Skin of body (tissue), 3 donors: ENCODE measurements at places on chromosomes 11 and 22. TPM values are rescaled to one million over a fixed set of nuclear protein-coding genes. Genes with fewer than 3 reads are reported as not detected.

DNA sequence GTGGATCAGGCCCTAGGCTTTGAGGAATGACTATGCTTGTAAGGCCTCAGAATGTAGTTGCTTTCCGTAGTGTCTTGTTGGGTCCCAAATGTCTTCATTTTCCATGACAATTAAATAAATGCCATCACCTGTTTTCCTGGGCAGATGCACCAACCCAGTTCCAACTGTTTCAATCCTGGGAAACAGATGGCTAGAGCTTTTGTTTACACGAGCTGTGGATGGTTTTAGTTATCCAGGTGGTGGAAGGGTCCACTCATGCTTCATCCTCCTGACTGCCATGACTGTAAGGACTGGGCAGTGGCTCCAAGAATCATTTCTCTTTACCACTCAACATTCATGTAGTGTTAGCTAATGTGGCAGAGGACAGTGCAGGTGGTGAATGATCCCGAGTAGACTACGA is 8.6 kb downstream of the RCN1 start:
- DNase-seq: no peak

GRCh38 chr11:87141980-87142514 is 104.3 kb downstream of the TMEM135 start:
- DNase-seq: no peak

Gene VSIG2
- 0.20 TPM for total RNA-seq

GRCh38 chr22:21762712-21763581 is 27.4 kb upstream of the YPEL1 start:
- DNase-seq: no peak

Gene TPBGL
- total RNA-seq: not detected

GRCh38 chr22:38774496-38775166 is 18.8 kb upstream of the SUN2 start:
- no peak for DNase-seq

Gene MFNG
- 2.4 TPM for total RNA-seq

GRCh38 chr11:4090258-4090657 is 4.3 kb upstream of the RRM1 start:
- DNase-seq: no peak

- DNase-seq: no peak
Measured at GRCh38 chr11:46130286-46130940, 9.2 kb upstream of the PHF21A start.

- DNase-seq: no peak
Measured at GRCh38 chr11:61838921-61839320, 10.8 kb downstream of the FADS2 start.

- DNase-seq: peak; percentile 14
Measured at GRCh38 chr22:25627271-25627852, 62.9 kb downstream of the GRK3 start.
